ENCODE measurements at places on chromosomes 5 and 9.

DNA sequence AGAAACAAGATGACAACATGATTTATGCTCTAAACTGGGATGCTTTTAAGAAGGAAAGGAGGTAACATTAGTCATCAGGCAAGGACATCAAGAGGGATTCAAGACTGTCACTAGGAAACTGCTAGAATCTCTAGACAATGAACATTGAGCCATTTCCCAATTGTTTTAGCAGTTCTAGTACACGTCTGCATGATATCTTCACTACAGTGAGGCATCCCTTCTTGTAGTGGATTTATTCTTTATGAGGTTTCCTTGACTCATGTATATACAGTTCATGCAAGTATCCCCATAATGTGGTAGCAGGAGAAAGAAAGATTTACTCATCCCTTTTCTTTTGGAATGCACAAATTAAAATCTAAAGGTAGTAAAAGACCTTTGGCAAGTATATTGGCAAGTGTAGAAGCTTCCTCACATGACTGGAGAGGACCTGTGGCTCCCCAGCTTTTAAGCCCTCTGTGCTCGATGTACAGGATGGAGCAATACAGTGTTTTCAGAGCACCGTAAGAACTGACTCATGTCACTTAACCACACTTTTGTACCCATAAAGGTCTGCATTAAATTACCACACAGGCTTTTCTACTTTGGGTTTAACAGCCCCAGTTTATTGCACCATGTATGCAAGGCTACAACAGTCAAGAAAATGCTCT is 335.9 kb downstream of the SEMA5A start:
- DNase-seq = no peak

GRCh38 chr5:115366223-115366622 is 69.8 kb upstream of the CCDC112 start:
- DNase-seq = peak; percentile 15

DNA sequence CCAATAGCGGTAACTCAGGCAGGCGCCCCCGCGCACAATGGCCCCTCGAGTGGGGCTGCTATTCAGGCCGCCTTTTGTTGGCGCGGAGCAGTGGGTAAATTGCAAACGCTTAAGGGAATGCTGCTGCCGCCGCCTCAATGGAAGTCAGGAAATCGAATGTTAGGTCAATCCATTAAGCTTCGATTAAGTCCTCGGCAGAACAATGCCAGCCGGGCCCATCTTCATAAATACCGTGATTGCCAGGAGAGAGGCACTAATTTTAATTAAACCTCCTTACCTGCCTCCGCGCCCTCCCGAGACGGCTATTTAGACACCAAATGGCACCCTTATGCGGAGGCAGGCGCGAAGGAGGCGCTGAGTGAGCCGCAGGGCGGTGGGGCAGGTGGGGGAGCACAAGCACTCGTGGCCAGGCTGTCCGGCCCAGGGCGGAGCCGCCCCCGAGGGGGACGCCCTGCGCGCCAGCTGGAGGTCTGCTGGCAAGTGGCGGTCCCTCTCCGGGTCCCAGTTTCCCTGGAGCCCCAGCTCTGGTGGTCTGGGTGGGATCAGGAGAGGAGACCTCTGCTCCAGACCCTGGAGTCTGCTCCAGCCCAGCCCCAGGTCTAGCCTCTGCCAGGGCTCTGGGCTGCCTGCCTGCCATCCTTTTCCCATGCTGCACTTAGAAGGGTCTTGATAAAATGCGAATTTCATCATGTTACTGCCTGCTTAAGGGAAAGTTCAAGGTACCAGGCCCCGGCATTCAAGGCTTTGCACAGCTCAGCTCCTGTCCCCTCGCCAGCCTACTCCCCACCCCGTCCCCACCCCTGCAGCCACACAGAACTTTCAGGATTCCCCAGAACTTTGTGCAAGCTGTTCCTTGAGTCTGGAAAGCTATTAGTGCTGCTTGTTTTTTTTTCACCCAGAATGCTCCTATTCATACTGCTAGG is 19.7 kb downstream of the NR5A1 start:
- no peak for DNase-seq

DNA sequence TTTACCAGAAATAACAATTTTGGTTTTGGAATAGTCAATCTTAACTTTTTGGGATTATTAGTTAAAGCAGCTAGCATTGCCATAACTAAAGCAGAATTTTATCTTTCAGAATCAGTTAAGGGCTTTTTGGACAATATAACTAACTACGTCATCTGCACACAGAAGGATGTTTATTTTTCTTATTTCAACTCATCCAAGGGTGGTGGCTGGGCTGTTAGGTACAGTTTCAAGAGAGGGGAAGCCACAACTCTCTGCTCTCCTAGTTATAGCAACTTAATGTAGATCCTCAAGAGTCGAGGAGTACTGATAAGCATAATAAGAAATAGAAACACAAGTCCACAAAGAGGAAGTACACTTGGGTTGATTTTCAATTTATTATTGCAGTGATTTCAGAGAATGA is 65.6 kb downstream of the ANKRD55 start:
- no peak for DNase-seq

DNA sequence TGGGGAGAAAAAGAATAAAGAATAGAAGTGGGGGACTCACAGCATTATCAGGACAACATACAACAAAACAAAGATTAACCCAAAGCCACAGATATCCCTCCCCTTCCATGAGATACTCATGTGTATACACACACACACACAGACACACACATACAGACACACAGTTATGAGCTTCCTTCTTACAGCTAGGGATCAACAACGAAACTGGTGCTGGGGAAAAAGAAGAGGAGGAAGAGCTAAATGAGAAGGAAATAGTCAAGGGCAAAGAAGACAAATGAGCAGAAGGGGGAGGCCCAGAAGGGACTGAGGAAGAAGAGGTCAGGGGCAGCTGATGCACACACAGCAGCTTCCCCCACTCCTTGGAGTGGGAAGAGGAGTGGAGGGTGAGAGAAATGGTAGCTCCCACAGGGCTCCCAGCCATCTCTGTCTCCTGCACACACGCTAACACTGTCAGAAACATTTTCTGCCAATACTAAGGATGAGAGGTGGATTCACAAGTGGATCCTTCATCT is 66.2 kb downstream of the SIL1 start:
- DNase-seq = no peak

GRCh38 chr9:113940077-113940476 is 64.0 kb downstream of the ZNF618 start:
- no peak for DNase-seq

DNA sequence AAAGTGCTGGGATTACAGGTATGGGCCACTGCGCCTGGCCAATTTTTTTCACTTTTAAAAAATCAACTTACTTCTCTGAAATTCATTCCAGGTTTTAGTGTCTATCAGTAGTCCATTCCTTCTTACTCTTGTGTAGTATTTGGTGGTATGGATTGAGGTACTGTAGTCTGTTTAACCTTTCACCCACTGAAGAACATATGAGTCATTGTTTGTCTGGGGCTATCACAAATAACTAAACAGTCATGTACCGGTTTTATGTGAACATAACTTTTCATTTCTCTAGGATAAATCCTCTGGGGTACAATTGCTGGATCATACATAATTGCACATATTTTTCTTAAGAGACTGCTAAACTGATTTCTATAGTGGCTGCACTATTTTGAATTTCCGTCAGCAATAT is 1188.0 kb upstream of the CDH9 start:
- DNase-seq = no peak

DNA sequence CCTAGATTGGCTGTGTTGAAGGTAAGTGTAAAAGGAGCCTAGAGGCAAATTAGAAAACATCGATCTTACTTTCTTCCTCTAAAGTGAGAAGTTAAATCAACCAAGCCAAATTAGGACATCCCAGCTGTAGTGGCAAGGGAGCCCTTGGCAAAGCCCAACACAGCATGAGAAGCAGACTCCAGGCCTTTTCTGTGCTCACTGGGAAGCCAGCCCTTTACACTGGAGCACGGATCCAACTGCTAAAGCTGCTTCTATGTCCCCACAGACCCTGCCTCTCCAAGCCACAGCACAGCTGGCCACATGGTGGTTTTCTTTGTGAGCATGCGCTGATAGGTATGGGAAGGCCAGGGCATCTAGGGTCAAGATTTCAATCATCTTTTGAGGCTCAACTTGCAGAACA is 94.1 kb downstream of the APBA1 start:
- no peak for DNase-seq

GRCh38 chr5:141787376-141787775 is 90.8 kb downstream of the PCDH1 start:
- DNase-seq = no peak

- DNase-seq = no peak
Measured at GRCh38 chr9:111003182-111003581, 35.1 kb downstream of the LPAR1 start.

- DNase-seq = no peak
Measured at GRCh38 chr9:4177970-4178758, 121.7 kb downstream of the GLIS3 start.

GRCh38 chr9:21653091-21653490 is 149.3 kb upstream of the MTAP start:
- DNase-seq = no peak

- DNase-seq = no peak
Measured at GRCh38 chr9:3526997-3527940, 1.5 kb upstream of the RFX3 start.

- DNase-seq = peak; percentile 51
Measured at GRCh38 chr5:159515909-159516415, 185.7 kb upstream of the IL12B start.

- peak; percentile 88 for DNase-seq
Measured at GRCh38 chr5:96279801-96280542, 153.1 kb downstream of the PCSK1 start.
